ENCODE measurements at places on chromosomes 6 and 20. TPM values are rescaled to one million over a fixed set of nuclear protein-coding genes. Genes with fewer than 3 reads are reported as not detected.

Gene LAMA5
- 72.9 TPM for total RNA-seq

Gene FKBP1A
- 181 TPM for total RNA-seq

Gene MAFB
- total RNA-seq: 3.4 TPM

Gene COL20A1
- not detected for total RNA-seq

Gene CTAGE9
- not detected for total RNA-seq

Gene OPN5
- not detected for total RNA-seq

Gene RSPH4A
- 0.16 TPM for total RNA-seq

Gene IMPG1
- total RNA-seq: not detected

Gene KIFC1
- total RNA-seq: 25.6 TPM

Gene HLA-DPA1
- total RNA-seq: 10.8 TPM

Gene SIRPB1
- 0.16 TPM for total RNA-seq

Gene MUCL3
- total RNA-seq: not detected

Gene EPPIN
- not detected for total RNA-seq

Gene CDSN
- not detected for total RNA-seq

Gene DEK
- total RNA-seq: 126 TPM

Gene ESR1
- not detected for total RNA-seq

Gene PTCRA
- not detected for total RNA-seq

Gene TBC1D7
- 13.0 TPM for total RNA-seq

Gene AGER
- 0.44 TPM for total RNA-seq

Gene HLA-DRB1
- 55.4 TPM for total RNA-seq

Gene SULF2
- total RNA-seq: 388 TPM

Gene COL21A1
- total RNA-seq: 0.06 TPM

Gene MMP24
- 0.38 TPM for total RNA-seq

Gene CFAP206
- total RNA-seq: not detected

Gene HMGCLL1
- not detected for total RNA-seq

Gene HSPA1L
- total RNA-seq: 1.8 TPM

Gene ARMH2
- total RNA-seq: not detected

Gene TTK
- 12.1 TPM for total RNA-seq

Gene GRIK2
- 0.13 TPM for total RNA-seq

Gene DEFB132
- total RNA-seq: not detected

Gene PGC
- not detected for total RNA-seq

Gene TRAPPC3L
- total RNA-seq: under 0.01 TPM

All from bladder microvascular endothelial cell (primary cell).